ENCODE measurements at places on chromosomes 1 and 21.

GRCh38 chr21:34670220-34670961 is 1.6 kb downstream of the CLIC6 start:
- DNase-seq: no peak

DNA sequence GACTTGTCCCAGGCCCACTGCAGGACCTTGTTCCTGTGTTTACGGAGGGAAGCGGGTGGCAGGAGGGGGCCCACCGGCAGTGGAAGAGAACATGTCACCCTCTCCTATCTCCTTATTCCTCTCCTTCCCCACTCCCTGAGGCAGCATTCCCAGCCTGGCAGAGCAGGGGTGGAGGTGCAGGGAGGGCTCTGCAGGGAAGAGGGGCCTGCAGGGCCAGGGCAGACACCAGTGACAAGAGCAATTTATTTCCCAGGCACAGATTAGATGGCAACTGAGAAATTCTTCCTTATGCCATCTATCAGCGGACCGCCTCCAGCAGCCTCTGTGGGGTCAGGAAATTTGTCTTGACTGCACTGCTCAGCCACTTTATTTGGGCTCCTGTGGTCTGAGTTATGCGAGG is 105.8 kb downstream of the DDX20 start:
- no peak for DNase-seq

GRCh38 chr1:213041443-213041842 is 9.6 kb upstream of the RPS6KC1 start:
- DNase-seq: peak; percentile 64

DNA sequence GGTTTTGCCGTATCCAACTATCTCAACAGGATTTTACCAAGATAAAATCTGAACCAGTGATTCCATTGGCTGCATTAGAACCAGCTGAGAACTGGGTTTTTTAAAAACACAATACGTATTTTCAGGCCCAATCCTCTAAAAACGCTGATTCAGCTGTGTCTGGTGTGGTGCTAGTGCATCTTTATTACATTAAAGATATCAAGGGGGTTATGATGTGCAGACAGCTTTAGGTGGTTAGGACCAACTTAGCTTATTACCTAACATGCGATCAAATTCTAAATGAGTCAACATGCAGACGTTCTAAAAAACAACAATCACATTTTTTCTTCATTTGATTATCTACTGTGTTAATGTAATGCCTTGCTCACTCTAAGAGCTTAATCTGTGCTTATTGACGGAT is 32.0 kb upstream of the EXO1 start:
- no peak for DNase-seq

GRCh38 chr1:48229317-48229716 is 6.8 kb downstream of the SLC5A9 start:
- no peak for DNase-seq

- DNase-seq: peak; percentile 98
Measured at GRCh38 chr1:172969611-172970010, 81.1 kb downstream of the TNFSF18 start.

Data from fibroblast of skin of scalp (primary cell).